GM12892 (cell line): ENCODE measurements at places on chromosomes 1 and 21.
A peak's percentile ranks its signal among the peaks of the same experiment; 100 is the strongest.

DNA sequence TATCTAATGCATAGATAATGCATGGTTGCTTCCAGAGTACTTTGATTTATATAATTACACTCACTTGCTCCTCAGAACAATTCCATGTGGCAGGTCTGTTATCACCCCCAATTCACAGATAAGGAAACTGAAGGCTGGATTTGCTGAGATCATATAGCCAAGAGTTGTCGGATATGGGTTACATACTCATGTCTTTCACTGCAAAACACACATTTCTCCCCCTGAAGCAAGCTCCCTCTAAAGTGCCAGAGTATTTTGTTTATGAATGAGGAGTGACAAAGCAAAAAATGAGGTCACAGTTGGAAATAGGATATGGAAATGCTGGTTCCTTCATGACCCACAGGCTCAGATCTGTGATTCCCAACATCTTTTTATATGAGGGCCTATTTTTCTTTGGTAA, 134.2 kb downstream of the ROR1 start:
- DNase-seq: no peak

DNA sequence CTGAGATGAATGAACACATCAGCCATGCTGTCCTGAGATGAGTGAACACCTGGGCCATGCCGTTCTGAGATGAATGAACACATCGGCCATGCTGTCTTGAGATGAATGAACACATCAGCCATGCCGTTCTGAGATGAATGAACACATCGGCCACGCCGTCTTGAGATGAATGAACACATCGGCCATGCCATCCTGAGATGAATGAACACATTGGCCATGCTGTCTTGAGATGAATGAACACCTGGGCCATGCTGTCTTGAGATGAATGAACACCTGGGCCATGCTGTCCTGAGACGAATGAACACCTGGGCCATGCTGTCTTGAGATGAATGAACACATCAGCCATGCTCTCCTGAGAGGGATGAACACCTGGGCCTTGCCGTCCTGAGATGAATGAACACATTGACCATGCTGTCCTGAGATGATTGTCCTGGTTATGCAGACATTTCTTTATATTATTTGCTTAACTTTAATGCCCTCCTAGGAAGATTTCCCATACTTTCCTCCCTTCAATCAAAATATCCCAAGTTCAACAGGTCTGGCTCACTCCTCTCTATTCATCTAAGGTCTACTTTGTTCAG, 48.6 kb upstream of the COL6A1 start:
- DNase-seq: no peak

- DNase-seq: no peak
These were observed 22.2 kb downstream of the TUT4 start for GRCh38 chr1:52530563-52531144.

- no peak for DNase-seq
These were observed 50.0 kb upstream of the TARDBP start for GRCh38 chr1:10962483-10962882.

GRCh38 chr1:89708751-89709375, 75.9 kb downstream of the LRRC8C start:
- DNase-seq: no peak

GRCh38 chr1:2314273-2314802, 77.0 kb downstream of the MORN1 start:
- no peak for DNase-seq

GRCh38 chr1:51568231-51568935, 48.5 kb upstream of the OSBPL9 start:
- no peak for DNase-seq

- peak; percentile 24 for DNase-seq
These were observed 14.5 kb upstream of the C1orf141 start for GRCh38 chr1:67149179-67149770.

GRCh38 chr1:218916720-218917119, 257.0 kb upstream of the LYPLAL1 start:
- no peak for DNase-seq

DNA sequence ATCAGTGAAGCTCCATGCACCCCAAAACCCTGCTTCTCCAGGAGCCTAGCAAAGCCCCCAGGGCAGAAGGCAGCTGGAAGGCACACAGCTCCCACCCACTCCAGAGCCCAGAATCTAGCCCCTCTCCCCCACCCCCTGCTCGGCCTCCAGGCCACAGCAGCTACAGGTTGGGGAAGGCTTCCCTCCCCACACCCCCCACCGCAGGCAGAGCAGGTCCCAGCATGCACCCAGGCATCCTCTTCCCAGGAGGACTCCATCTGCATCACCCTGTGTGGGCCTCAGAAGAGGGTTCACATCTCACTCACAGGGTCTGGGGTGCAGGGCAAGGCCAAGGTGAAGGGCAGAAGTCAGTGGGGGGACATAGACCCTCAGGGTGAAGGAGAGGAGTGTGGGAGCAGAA, 719 bp downstream of the S100A14 start:
- no peak for DNase-seq

- DNase-seq: no peak
These were observed 15.4 kb downstream of the CTXND2 start for GRCh38 chr1:150902346-150902745.

DNA sequence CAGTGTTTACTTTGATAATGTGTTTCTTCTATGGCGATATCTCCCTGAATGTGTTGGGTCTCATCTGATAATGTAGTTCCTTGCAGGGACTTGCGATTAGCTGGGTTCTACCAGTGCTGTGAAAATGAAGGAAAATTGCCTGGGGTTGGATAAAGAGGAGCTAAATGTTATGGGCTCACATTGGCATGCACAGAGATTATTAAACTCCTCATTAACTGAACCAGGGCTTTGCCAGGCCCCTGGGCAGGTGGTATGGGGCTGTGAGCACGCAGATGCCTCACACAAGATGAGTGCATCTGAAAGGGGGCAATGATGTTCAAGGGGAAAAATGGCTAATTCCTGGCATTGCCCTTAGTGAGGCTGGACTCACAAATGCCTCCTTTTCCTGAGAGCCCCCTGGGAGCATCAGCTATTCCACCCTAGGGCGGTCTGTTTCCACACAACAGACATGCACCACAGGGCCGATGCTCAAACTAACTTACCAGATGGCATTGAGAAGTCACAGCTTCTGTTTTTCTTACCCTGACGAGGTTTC, 321.1 kb downstream of the SEC16B start:
- DNase-seq: no peak

GRCh38 chr1:53606651-53607051, 132.3 kb downstream of the GLIS1 start:
- no peak for DNase-seq

DNA sequence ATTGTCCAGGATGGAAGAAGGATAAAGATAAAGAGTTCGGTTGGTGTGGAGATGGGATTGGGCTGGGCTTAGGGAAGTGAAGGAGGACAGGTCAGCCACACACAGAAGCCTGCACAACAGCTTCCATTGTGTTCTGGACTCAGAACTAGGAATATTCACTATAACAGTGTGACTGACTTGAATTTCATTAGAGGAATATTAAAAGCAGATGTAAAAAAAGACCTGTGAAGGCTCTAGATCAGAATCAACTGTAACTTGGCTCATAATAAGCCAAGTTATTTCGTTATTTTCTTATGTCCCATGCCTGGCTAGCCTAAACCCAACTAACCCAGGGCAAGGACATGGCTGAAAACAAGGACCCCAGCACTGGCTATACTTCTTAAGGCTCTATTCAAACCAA, 56.6 kb upstream of the GPR88 start:
- no peak for DNase-seq

DNA sequence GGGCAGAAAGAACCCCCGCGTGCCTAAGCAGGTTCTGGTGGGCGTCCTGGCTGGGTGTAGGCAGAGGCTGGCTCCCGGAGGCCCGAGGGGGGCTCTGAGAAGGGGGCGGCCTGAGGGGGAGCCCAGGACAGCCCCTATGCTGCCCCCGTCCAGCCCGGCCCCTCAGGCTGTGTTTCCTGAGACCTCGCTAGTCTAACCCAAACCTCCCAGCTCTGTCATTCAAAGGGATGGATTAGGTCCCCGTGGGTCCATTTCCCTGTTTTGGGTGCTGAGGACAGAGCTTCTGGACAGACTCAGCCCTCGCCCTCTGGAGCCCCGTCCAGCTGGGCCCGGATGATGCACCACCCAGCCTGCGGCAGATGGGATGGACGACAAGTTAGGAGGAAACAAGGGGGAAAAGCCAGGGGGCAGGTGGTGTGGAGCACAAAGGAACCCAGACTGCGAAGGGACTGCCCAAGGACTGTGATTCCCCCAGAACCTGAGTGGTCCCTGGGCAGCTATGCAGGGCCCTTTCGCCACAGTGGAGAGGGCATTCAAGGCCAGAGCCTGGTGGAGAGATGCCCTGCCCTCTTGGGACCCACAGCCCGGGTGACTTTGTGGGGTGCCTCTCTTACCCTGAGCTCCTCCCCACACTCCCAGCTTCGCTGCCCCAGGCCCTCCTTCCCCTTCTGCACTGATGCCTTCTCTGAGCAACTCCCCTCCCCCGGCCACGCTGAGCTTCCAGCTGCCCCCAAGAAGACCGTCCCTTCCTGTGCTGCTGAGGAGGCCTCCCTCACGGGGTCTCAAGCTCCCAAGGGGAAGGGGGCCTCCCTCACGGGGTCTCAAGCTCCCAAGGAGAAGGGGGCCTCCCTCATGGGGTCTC, 2.8 kb downstream of the HES4 start:
- no peak for DNase-seq

DNA sequence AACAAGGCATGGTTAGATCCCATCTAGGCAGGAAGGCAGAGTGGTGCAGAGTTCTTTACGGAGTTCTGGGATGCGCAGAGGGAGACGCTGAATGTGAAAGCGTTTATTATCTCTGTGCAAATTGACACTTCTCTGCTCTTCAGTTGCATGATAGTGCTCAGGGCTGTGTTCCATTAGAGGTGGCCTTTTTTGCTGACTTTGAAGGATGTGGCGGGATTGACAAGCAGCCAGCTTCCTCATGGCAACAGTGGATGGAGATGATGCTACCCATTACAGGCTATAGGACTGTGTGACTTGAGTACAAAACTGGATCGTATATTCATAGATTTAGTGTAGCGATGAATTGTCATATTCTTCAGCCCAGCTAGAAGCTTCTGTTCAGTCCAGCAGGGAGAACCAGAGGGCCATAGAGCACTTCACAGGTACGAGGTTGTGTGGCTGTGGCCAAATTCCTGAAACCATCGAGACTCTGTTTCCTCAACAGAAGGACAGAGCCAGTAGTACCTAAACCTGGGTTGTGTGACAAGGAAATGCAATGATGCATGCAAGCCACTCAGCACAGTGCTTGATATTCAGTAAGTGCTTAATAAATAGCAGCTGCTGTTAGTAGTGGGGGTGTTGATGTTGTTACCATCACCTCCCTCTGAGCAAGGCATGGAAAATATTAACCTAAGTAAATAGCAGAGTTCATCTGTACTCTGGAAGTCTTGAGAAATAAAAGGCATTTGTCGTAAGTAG, 430.0 kb upstream of the KAZN start:
- no peak for DNase-seq

DNA sequence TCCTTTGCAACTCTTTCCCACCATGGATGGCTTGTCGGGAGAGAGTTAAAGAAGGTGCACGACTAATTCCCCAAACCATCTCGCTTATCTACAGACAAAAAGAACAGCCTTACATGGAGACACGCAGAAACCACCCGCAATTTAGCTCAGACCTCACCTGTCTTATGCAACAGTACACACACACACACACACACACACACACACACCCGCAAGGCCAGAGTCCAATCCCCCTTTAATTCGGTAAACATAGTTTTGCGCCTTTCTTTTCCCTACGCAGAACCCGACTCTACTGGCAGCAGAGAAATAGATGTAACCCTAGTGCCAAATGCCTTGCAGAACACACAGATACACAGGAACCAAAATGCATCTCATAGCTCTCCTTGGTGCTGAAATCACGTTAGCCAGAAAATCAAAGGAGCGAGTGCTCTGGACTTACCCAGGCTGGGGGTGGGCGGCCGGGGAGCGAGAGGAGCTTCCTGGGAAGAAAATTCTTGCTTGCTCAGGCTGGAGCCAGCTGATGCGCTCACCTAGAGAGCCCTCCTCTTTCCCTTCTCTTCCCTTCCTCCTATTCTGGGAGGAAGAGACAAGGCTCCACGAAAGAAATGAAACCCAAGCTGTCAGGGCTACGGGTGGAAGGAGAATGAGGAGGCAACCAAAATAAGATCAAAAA, 470 bp downstream of the TNR start:
- DNase-seq: no peak

- no peak for DNase-seq
These were observed 131.2 kb upstream of the UBE2U start for GRCh38 chr1:64072089-64072793.

- peak; percentile 58 for DNase-seq
These were observed at the start of gene RNU5D-1 for GRCh38 chr1:44730741-44731512. TSS of gene RNU5D-1 (minus strand) at chr1:44731170.

- DNase-seq: no peak
These were observed 36.5 kb downstream of the FHAD1 start for GRCh38 chr1:15283526-15283925.

- no peak for DNase-seq
These were observed 148.9 kb downstream of the ETS2 start for GRCh38 chr21:38954588-38955004.

GRCh38 chr21:29371464-29371863, 72.7 kb downstream of the BACH1 start:
- DNase-seq: no peak
